ELR (cell line): ENCODE measurements at places on chromosomes 4 and X.

- peak; percentile 61 for DNase-seq
These were observed 554.1 kb upstream of the MAGEB2 start for GRCh38 chrX:29661290-29661689.

DNA sequence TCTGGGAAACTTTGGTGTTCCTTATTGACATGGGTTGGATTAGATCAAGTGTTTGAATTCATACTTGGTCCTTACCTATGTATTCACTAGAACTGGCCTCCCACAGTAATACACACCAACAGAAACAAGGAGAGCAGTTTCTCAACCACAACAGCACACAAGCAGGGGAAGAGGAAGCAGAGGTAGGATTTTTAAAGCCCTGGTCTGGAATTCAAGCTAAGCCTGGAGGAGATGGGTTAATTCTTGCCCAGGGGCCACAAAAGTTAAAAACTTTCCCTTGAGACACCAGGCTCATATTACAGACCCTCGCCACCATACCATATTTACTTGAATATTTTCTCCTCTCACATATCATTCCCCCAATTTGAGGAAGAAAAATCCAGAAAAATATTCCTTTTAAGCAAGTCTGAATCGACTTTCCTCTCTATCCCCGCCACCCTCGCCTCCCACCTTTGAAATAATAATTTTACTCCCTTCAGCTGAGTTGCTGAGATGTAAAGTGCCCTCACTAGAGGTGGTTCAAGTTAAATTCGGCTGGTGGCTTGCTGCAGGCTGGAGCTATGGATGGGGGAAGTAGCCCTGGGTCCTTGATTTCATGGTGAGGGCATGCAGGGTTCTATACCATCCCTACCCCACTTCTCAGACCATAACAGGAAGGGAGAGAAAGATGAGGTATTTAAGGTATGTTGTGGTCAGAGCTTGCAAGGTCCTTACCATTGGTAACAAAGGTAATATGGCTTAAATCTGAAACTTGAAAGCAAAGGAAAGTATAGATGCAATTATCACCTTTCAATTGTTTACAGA is 440.2 kb downstream of the INPP4B start:
- peak; percentile 69 for DNase-seq

DNA sequence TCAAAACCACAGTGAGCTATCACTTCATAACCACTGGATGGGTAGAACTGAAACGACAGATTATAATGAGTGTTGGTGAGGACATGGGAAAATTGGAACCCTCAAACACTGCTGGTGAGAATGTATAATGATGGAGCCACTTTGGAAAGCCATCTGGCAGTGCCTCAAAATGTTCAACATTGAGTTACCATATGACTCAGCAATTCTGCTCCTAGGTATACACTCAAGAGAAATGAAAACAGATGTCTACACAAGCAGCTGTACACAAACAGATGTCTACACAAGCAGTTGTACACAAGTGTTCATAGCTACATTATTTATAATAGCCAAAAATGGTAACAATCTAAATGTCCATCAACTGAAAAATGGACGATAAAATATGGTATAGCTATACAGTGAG is 143.9 kb downstream of the PDGFRA start:
- no peak for DNase-seq

DNA sequence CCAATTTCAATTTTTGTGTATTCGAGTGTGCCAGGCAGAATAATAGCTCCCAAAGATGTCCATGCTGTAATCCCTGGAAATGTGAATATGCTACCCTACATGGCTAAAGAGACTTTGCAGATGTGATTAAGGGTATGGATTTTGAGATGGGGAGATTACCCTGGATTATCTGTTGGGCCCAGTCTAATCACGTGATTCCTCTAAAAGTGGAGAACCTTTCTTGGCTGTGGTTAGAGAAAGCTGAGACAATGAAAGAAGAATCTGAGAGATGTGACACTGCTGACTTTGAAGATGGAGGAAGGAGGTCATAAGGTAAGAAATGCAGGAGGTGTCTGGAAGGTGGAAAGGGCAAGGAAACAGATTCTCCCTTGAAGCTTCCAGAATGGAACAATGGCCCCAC is 503.5 kb upstream of the PITX2 start:
- DNase-seq: no peak

DNA sequence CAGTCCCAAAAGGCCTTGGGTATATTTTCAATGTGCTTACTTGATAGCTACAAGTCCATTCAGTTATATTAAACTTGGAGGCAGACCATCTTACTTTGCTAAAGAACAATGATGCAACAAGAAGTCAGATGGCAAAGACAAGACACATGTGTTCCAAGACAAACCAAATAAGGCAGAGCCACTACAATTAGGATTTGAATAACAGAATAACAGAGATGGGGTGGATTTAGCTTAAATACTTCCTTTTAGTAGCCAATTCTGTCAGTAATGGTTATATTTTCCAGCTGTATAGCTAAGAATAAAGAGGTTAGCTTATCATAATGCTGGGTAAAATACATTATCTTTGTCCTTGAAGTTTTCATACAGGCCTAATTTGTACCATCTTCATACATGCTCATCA is 37.7 kb upstream of the FRAS1 start:
- DNase-seq: no peak

- peak; percentile 20 for DNase-seq
These were observed 947.8 kb downstream of the C4orf33 start for GRCh38 chr4:130043732-130044160.

DNA sequence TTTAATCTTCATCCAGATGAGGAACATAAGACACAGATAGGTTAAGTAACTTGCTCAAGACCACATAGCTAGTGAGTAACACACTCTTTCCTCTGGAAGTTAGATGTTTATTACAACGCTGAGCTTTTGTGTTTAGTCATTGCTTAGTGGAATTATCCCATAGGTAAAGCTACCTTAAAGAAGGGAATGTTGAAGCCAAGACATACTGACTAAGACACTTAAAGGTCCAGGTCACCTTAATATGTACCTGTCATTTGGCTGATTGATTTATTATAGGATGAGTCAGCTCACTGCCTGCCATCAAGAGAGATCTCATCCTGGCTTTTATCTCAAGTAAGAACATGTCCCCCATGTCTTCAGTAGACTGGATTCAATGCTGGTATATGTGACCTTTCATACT is 53.4 kb downstream of the KDR start:
- DNase-seq: no peak

- peak; percentile 87 for DNase-seq
These were observed 50.2 kb downstream of the DDX3X start for GRCh38 chrX:41384051-41384705.

- no peak for DNase-seq
These were observed 155.4 kb downstream of the TBCK start for GRCh38 chr4:106160560-106160959.

DNA sequence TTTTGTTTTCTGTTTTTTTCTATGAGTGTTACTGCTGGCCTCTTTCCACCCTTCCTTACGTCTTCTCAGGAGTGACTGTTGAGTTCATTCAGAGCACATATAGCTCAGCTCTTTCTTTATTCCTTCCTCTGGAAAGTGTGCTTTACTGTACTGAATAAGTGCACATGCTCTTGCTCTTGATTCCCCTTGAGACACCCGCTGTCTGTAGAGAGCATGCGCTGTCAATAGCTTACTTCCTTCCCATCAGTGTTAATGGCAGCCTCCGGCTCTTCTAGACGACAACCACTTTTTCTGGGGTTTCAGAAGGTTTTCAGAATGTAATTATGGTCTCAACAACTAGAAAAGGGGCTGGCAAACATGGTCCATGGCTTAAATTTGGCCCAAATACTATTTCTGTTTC is 504.9 kb downstream of the C4orf33 start:
- no peak for DNase-seq

GRCh38 chrX:135114392-135114791 is 5.9 kb downstream of the ETDB start:
- DNase-seq: no peak

DNA sequence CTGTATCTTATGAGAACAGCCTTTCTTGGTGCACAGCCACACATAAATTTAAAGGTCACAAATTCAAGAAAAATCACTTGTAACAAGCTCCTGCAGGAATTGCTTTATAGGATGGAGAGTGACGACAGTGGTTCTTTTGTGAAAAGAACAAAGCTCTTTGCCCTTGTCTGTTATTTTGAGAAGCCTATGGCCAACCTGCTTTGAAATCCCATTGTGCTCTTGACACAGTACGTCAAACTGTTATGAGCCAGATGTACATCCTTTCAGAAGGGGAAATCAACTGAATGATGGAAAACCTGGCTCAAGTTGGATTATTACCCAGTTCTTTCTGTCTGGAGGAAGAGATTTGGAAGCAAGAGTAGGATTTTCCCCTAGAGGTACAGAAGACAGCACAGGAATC is 1454.2 kb downstream of the ARAP2 start:
- DNase-seq: no peak

GRCh38 chr4:8745826-8746225 is 125.8 kb downstream of the HMX1 start:
- no peak for DNase-seq
